ENCODE measurements at places on chromosomes 11 and 22. TPM values are rescaled to one million over a fixed set of nuclear protein-coding genes. Genes with fewer than 3 reads are reported as not detected.

Gene CCDC90B
- 34.4 TPM for total RNA-seq

Gene HEPHL1
- not detected for total RNA-seq

Gene APBB1
- total RNA-seq: 64.0 TPM

Gene EHF
- not detected for total RNA-seq

Gene RPUSD4
- total RNA-seq: 33.8 TPM

Gene SFI1
- 209 TPM for total RNA-seq

Gene PRODH
- not detected for total RNA-seq

Gene OR8D4
- total RNA-seq: not detected

Gene PTPRJ
- 51.5 TPM for total RNA-seq

Gene KRTAP5-10
- not detected for total RNA-seq
